ENCODE measurements at places on chromosomes 6 and 20.

DNA sequence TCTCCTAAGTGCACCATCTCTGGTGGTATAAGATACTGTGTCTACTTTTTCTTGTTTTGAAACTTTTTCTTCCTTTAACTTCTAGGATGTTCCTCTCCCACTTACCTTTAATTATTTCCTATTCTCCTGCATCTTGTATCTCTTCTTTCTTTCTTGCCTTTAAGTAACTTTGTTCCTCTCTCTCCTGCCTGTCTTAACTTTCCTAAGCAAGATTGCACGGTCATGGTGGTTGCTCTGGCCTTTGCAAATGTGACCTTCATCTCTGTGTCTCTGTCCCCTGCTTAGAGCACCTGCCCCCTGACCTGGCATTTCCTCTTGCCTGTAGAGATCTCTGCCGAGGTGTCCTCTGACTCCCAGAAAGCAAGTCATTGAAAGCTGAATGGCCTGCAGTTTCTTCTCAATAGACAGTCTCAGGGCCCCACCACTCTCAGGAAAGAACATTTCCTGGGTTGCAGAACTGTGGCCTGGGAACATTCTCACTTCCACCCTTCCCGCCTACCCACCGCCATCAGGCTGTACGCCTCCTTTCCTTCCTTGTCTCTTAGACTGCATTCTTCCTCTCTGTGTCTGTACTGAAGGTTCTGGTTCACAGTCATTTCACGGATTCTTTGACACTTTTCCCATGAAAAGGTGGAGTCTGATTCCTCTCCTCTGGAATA is 12.8 kb downstream of the ZDHHC14 start:
- DNase-seq: no peak

DNA sequence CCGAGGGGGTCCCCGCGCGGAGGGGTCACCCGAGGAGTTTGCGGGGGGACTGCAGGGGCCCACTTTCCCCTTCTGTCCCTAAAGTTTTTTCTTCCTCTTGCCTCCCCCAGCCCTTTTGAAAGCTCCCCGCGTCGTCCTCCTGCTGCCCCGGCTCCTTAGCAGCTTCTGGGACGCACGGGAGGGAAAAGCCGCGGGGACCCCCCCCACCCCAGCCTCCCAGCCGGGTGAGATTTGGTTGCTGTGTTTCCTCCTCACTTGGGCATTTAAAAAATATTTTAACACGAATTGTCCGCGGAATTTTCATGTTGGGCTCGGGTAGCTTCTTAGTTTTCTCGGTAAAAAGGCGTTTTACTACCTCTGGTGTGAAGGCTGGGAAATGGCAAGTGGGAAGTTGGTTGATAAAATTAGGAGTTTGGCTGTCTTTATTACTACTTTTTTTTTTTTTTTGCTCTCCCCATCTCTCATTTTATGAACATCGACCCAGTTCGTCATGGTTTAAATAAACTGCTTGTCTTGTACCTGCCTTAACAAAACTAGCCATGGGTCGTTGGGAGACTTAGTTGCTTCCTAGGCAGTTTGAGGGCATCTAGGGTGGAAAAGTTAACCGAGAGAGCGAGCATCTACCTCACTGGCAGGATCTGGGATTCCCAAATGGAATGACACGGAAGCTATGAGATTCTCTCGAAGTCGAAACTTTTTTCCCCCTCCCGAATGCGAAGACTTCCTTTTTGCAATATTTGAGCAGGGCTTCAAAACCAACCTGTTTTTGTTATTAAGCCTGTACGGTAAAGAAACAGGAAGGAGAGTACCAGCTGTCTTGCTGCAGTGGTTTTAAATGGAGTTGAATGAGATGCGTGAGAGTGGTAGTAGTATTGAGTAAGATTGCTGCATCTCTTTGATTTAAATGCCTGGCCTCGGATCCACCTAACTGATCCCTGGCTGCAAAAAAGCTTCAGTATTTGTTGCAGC is 868 bp downstream of the NCOA3 start:
- peak; percentile 35 for DNase-seq

GRCh38 chr6:15346315-15346714 is 100.4 kb downstream of the JARID2 start:
- DNase-seq: peak; percentile 49

- DNase-seq: no peak
Observed at GRCh38 chr20:50758469-50758868, 27.1 kb downstream of the PARD6B start.

- DNase-seq: no peak
Observed at GRCh38 chr20:59242714-59243626, 57.4 kb upstream of the EDN3 start.

DNA sequence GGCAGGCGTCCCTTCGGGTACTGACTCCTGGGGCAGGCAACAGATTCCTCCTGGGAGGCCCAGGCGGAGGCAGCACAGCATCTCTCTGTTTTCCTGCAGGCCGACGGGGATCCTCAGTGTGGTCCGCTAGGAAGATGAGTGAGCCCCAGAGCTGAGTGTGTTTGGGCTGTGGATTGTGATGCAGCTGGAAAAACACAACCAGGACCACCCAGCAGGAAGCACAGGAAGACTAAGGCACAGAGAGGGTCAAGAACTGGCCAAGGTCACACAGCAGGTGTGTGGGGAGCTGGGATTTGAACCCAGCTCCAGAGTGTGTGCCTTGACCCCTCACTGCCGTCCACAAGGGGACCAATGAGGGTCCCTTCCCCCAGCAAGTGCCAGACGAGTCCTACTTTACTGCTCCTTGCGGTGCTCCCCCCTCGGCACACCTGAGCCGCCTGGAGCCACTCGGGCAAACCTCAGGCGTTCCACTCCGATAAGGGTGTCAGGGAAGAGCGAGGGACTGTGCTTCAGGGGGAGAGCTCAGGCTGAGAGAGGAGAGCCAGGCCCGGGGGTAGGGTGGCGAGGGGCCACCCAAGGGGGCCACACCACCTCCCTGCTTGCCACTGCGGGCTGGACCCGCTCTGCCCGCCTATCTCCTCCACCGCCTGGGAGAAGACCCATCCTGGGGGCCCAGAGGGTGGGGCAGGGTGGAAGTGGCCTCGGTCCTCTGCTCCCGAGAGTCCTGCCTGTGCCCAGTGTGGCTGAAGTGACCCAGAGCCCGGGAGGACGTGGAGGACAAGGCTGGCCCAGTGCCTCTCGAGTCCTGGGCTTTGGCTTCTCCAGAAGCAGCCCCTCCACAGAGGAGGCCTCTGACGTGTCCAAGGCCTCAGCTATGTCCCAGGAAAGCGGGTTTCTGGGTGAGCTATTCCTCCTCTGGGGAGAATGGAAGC is 63.3 kb downstream of the YTHDF1 start:
- no peak for DNase-seq

- peak; percentile 15 for DNase-seq
Observed at GRCh38 chr20:40251284-40251932, 437.6 kb downstream of the MAFB start.

DNA sequence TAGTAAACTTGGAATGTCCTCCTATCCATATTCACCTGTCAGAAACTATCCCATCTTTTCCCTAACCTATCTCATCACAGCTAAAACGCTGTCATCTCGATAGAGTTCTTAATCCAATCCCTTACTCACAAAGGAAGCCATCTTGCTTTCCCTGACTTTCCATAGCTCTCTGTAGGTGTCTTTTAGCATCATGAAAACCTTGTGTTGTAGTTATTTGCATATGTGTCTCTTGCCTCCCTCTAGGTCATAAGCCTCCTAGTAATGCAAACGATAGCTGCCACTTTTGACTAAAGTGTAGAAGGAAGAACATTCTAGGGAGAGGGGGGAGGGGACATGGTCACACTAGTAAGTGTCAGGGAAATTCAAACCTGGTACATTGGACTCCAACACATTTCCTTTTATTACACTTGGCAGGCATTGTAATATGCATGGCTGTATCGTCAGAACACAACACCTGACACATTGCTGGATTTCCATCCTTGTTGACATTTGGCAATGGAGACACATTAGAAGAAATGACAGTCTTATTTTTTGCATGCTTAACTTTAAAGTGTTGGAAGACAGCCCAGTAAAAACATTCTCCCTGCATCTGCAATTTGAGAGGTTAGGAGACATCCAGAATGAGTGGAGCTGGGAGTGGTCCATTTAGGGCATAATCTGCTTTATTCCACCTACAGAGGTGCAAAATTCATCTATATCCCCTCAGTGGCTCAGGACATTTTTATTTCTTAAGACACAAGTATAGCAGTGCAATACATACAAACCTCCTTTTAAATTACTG is 283.4 kb downstream of the HAO1 start:
- no peak for DNase-seq

- DNase-seq: peak; percentile 26
Observed at GRCh38 chr6:100719883-100720682, 161.0 kb downstream of the ASCC3 start.

DNA sequence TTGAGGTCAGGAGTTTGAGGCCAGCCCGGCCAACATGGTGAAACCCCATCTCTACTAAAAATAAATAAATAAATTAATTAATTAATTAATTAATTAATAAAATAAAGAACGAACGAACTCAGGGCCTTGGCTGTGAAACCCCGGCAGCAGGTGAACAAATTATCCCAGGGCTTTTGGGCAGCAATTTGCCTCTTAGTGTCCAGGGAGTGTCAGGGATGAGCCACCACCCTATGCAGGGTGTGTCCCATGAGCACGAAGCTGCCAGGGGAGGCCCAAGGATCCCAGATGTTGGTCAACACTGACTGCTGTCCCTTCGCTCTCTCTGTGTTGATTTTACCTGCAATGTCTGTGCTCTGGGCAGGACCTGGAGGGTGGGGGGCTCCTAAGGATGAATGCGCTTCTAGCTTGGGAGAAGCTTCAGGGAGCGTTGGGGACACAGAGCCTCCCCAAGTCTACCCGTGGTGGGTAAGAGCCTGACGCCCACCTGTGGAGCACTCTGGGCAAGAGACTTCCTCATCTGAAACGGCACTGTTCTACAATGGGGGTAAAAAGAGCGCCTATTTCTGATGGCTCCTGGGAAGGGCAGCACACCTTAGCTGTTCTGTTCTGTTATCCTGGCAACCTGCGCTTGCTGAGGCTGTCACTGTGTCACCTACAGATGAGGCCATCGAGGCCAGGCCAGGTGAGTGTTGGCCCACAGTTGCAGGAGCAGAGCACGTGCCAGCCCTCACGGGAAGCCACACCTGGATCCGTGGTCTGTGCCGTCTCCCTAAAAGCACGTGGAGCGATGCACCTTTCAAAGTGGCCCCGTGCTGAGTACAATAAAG is 125.5 kb upstream of the CDH4 start:
- no peak for DNase-seq

- no peak for DNase-seq
Observed at GRCh38 chr6:3352678-3353077, 93.9 kb downstream of the PSMG4 start.

GRCh38 chr6:124487623-124488431 is 474.4 kb upstream of the RNF217 start:
- peak; percentile 70 for DNase-seq

GRCh38 chr6:135750081-135750480 is 101.4 kb upstream of the PDE7B start:
- peak; percentile 10 for DNase-seq

GRCh38 chr6:537114-537513 is 119.8 kb downstream of the HUS1B start:
- DNase-seq: no peak

DNA sequence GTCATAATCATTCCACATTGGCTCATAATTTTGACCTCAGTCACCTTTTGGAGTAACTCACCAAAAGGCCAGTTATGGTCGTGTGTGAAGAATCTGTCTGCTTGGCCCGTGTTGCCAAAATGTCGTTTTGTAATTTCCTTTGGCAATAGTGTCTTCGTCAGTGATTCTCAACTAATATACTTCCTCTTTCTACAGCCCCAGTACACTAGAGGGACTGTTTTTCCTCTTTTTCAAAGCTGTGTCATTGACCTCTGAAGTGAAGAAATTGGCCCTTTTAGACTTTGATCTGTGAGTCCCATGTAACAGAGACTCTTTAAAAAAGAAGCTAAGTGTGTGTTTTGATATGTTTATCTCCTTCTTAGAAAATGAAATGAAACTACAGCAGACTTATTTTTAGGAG is 5.2 kb downstream of the FOXO3 start:
- DNase-seq: peak; percentile 65

DNA sequence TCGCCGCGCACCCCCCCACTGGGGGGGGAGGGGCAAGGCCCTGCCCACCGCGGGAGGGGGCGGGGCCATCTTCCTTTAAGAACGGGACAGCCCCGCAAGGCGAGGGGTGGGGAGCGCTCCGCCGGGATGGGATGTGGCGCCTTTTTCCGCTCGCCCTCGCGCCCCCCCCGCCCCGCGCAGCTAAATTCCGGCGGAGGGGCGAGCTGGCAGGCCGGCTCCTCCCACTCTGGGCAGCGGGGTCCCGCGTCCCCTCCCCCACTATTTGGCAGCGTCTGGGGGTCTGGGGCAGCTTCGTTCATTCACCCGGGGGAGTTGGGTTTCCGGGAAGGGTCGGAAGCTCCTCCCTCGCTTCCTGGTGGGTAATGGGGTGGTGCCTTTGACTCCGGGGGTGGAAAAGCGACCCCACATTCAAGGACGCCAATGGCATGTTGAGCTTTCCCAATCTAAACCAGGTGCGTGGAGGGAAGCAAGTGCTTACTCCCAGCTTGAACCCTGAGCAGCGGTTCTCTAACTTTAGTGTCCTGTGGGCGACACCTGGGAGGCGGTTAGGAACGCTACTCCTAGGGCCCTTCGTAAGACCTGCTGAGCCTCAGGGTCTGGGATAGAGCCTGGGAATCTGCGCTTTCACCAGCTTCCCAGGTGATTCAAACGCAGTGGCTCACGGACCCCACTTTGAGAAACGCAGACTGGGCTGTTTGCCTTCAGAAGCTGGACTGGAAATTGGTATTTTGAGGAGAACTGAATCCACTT is 927 bp downstream of the ASXL1 start:
- DNase-seq: peak; percentile 71

- no peak for DNase-seq
Observed at GRCh38 chr6:45658958-45659357, 281.2 kb upstream of the SUPT3H start.

DNA sequence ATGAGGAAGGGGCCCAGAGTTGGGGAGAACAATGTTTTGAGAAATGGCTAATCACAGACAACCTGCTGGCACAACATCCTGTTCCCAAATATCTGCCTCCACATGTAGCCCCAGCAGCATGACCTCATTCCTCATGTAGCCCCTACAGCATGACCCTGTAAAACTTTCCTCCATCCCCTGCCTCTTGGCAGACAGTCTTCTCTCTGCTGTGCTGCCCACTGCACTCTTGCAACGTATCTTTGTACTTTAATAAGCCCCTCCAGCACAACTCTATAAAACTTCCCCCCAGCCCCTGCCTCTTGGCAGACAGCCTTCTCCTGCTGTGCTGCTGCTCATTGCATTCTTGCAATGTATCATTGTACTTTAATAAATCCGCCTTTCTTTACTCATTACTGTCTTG is 278.8 kb downstream of the HDGFL1 start:
- DNase-seq: no peak

DNA sequence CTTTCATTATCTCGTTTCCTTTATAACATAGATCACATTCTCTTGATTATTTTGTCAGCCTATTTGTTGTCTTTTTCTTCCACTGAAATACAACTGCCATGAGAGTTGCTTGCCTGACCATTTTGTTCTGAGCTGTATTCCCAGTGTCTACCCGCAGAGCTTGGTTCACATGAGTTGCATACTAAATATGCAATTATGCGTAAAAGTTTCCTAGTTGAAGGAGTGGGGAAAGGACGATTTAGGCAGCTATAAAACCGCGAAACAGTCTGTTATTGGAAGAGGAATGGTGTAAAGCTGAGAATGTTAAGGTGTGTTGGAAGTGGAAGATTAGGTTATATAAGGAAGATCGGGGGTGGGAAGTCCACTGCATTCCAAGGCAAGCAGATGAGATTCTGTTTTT is 8.8 kb downstream of the TBPL1 start:
- DNase-seq: no peak

Measured in fibroblast of skin of abdomen (primary cell).